ENCODE measurements at places on chromosomes 16 and 17.

DNA sequence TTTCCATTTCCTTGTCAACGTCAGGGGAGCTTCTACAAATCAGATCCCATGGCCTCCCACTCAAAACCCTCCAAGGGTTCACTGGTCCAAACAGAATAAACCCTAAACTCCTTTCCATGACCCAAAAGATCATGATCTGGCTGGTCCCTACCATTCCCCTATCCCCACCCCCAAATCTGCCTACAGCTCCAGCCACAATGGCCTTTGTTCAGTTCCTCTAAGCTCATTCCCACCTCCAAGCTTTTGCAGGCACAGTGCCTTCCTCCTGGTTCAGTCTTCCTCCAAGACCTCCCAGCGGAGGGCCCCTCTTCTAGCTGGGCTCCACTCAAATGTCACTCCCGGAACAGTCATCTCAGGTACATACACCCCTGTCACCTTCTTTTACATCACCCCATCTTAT lies 2.0 kb downstream of the GPRC5B start:
- no peak for DNase-seq

DNA sequence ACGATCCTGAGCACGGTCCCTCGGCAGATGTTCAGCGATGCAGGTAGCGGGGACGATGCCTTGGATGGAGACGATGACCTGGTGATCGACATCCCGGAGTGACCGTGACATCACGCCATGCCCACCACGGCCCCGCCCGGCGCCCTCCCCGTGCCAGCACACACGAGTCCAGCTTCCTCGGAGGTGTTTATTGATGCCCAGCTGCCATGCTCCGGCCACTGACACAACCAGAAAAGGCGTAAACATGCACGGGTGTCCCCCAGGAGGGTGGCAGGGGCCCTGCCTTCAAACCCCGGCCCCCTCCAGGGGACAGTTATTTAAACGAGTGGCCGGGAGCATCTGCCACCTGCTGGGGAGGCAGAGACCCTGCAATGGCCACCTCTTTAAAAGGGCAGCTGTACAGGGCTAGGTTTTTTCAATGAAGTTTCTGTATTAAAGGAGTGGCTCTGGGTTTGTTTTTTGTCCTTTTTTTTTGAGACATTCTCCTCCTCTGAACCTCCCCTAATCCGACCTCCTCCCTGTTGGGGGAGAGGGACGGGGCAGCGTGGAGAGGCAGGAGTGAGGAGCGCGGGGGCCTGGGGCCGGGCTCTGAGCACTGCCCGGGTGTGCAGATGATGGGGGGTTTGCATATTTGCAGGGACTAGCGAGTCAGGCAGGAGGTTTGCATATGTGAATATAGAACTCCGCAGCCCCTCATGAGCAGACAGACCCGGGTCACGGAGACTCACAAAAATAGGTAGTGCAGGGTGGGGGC lies 5.3 kb downstream of the DOC2A start:
- peak; percentile 45 for DNase-seq

DNA sequence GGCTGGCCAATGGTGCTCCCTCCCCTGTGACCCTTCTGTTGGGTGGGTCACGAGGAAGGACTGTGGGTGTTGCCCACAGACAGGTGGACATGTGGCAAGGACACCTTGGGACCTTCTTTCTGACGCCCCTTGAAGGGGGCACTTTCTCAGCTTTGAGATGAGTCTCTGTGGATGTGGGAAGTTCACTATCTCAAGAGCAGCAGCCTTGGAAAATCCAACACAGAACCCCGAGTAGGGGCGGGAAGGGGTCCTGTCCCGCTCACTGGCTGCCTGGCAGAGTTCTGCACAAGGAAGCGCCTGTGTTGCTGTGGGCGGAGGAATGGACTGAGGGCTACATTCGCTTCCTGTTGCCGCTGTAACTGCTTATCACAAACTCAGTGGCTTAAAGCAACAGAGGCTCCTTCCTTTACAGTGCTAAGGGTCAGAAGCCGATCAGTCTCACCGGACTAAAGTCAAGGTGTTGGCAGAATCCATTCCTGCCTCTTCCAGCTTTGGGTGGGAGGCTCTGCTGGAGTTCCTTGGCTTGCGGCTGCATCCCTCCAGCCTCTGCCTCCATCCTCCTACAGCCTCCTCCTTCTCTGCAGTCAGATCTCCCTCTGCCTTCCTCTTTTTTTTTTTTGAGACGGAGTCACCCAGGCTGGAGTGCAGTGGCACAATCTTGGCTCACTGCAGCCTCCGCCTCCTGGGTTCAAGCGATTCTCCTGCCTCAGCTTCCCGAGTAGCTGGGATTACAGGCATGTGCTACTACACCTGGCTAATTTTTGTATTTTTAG lies 305.2 kb downstream of the SEC14L1 start:
- peak; percentile 59 for DNase-seq

DNA sequence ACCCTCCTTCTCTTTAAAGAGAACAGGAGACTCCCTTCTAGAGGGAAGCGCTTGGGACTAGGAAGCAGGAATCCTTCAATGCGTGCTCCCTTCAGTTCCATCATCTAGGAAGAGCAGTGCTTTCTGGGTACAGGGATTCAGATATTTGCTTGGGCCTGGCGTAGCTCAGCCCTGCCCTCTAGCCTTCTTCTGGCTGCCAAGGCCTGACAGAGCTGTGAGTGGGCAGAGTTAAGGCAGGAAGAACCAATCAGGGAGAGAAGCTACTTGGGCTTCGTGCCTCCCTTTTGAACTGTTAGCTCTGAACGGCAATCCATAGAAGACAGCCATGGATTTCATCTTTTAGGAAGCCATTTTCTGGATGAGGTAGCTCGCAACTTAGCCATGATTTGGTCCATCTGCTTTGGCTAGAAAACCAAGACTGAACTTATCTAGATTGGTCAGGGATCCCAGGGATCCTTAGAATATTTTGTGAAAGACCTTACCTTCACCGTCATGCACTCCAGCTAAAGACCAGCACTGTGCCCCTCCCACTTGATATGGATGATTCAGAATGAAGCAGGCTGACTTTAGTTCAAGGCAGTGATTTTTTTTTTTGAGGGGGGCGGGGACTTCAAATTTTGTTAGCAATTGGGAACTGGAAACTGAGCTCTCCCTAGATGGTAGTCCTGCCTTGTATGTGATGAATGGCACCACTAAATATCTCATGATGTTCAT lies 2.5 kb upstream of the CORO6 start:
- DNase-seq: peak; percentile 59

GRCh38 chr16:66899945-66900710 lies 18.6 kb downstream of the CDH16 start:
- DNase-seq: peak; percentile 87

- DNase-seq: peak; percentile 14
Observed at GRCh38 chr16:68417711-68418301, 30.5 kb downstream of the SMPD3 start.

DNA sequence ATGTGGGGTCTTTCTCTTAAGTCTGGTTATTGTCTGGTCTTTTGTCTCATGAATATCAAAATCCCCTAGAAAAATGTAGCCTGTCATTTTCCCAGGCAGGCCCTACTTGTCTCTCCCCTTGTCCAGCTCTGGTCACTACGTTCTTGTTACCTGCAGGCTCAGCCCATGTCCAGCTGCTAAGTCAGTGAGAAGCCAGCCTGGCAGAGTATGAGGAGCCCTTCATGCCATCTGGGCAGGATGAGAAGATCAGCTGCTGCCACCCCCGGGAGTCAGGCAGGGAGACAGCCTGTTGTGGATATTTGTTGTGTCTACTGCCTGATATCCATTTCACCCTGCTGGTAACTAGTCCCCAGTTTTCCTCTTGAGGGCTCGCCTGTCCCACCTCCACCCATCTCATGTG lies 88.9 kb downstream of the ASIC2 start:
- DNase-seq: no peak

GRCh38 chr16:66065925-66066324 lies 300.6 kb upstream of the CDH5 start:
- no peak for DNase-seq

GRCh38 chr16:46850619-46851555 lies 19.9 kb upstream of the C16orf87 start:
- DNase-seq: no peak

GRCh38 chr17:1241929-1242328 lies 28.3 kb upstream of the BHLHA9 start:
- peak; percentile 59 for DNase-seq

GRCh38 chr16:3879887-3880564 lies 487 bp downstream of the CREBBP start:
- peak; percentile 52 for DNase-seq

DNA sequence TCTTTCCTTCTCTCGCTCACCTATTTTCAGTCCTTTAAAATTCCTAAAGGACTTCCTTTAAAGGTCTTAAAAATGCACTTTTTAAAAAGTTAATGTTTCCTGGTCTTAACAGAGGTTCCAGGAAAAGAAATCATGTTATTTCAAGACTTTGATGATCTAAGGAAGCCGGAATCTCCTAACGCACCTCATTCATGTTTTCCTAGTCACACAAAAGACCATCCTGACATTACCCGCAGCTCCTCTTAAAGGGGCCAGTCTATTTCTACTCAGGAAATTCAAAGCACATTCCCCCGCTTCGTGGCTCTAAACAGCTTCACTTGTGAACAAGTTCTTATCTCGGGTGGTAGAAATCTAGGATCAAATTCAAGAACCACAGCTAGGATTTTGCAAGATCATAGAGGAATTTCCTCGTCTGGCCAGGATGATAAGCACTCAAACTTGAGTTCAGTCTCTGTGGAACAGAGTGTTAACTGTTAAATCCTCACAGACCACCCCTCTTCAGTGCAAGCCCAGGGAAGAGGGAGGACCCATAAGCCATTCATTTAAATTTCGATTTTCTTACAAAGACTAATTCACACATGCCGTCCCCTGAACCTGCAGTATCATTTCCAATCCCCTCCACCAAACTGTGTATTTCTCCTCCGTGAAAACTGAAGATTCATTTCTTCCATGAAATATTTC lies 137.1 kb upstream of the AXIN2 start:
- DNase-seq: peak; percentile 94

DNA sequence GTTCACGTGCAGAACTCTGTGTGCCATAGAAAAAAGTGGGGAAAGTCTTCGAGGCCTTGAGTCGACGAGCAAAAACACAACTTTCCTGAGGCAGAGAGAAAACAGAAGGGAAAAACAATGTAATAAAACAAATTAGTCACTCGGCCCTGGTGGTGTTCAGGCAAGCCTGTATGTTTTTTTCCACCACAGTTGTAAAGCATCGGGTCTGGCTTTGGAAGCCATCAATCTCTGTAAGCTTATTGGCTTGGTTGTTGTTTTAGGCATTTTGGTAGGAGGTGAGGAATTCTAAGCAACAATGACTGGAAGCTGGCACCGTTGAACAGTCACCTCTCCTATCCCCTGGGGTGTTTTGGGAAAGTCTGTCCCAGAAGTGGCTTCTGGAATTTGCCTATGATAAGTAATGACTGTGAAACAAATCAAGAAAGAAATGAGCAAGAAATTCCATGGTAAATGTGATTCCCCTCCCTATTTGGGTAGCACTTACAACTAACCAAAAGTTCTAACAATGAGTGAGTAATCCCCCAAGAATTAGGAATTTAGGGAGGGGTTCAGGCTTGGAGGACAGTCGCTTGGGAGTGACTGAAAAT lies 2.8 kb downstream of the CDH13 start:
- DNase-seq: peak; percentile 49

DNA sequence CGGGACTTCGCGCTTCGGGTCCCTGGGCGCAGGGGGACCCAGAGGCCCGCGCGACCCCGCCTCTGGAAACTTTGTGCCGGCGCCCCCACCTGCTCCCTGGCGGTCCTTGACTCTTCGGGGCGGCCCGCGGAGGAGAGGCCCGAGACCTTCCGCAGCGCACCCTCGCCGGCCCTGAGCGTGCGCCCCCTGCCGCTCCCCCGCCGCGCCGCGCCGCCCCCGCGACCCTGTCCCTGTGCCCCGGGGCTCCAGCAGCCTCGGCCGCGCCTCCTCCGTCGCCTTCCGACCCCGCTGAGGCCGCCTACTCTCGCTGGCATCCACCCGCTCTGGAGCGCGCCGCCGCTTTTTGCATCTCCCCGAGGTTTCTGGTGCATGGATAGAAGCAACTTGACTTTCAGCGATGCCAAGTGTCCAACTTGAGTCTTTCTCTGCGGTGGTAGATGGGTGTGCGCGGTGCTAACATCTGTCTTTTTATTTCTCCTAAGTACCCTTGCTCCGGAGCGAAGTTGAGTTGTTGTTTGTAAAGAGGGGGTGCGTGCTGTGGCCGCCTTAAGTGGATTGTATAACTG lies 414 bp downstream of the DUSP14 start:
- peak; percentile 54 for DNase-seq

- no peak for DNase-seq
Observed at GRCh38 chr17:2028737-2029136, 1.2 kb upstream of the DPH1 start.

- DNase-seq: no peak
Observed at GRCh38 chr17:1119924-1120323, 59.9 kb downstream of the ABR start.

GRCh38 chr17:64634218-64634617 lies 27.9 kb downstream of the SMURF2 start:
- DNase-seq: no peak

GRCh38 chr17:42289611-42290181 lies 1.4 kb downstream of the STAT5A start:
- no peak for DNase-seq

DNA sequence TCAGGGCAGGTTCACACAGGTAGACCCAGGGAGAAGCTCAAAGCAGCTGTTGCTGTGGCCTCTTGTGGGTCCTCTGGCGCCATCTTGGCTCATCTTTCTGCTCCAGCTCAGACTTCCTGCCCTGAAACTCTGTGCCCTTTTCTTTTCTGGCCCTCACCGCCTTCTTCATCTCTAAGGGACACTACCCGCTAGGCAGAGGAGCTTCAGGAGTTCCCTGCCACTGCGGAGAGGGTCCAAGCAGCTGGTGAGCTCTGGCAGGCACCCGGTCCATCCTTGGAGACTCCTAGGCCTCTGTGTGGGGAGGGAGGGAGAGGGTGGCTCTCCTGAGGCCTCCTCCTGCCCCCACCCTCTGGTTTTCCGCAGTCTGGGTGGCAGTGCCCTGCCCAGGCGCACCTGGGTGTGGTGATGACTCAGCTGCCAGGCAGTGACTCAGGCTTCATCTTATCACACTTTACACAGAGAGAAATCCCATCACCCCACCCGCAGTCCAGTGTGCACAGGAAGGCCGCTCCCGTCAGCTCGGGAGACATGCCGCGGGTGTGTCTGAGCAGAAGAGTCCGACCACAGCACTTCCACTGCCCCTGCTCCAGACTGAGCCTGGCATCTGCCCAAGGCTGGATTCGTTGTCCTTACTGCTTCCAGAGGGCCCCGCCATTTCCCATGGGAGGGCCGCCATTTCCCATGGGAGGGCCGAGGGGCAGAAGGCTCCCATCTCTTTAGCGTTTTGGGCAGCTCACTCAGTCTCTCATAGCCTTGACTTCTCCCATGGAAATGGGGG lies 7.3 kb downstream of the NT5C start:
- peak; percentile 86 for DNase-seq

All from fibroblast of lung (primary cell).